ENCODE measurements at places on chromosomes 12 and 14. TPM values are rescaled to one million over a fixed set of nuclear protein-coding genes. Genes with fewer than 3 reads are reported as not detected.

RIPK3 gene
- total RNA-seq, result 10.1 TPM

ERP27 gene
- total RNA-seq, result 2.2 TPM

TRHDE gene
- 34.9 TPM for total RNA-seq

FOXM1 gene
- 8.1 TPM for total RNA-seq

ZDHHC22 gene
- not detected for total RNA-seq

KRT85 gene
- not detected for total RNA-seq

TMTC1 gene
- total RNA-seq, result 63.8 TPM

GRCh38 chr12:91098941-91099340 lies 12.4 kb downstream of the LUM start:
- H3K27ac ChIP-seq, result peak overlapping the region; percentile 73
- peaks cover 10% of the 10 kb centered on the region for H3K4me1 ChIP-seq
- H3K27me3 ChIP-seq, result no peaks in the 10 kb centered on the region
- H3K36me3 ChIP-seq, result no peaks in the 10 kb centered on the region
- DNase-seq, result no peak

- DNase-seq, result no peak
- no peaks in the 10 kb centered on the region for H3K4me1 ChIP-seq
- H3K36me3 ChIP-seq, result no peaks in the 10 kb centered on the region
- H3K27me3 ChIP-seq, result no peaks in the 10 kb centered on the region
Measured at GRCh38 chr12:13359636-13360035, 163.1 kb downstream of the EMP1 start.

DNA sequence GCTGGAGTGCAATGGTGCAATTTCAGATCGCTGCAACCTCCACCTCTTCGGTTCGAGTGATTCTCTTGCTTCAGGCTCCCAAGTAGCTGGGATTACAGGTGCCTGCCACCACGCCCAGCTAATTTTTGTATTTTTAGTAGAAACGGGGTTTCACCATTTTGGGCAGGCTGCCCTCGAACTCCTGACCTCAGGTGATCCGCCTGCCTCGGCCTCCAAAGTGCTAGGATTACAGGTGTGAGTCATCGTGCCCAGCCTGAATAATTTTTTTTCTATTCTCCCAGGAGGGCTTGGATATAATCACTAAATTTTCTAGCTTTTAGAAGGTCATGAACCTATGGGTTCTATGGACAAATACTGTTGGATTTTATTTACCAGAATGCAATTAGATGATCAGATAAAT lies 44.7 kb upstream of the GNPNAT1 start:
- H3K4me3 ChIP-seq, result no peak overlapping the region
- H3K27ac ChIP-seq, result no peak overlapping the region
- peaks cover 10% of the 10 kb centered on the region for H3K4me1 ChIP-seq
- no peak for DNase-seq
- no peaks in the 10 kb centered on the region for H3K36me3 ChIP-seq

GRCh38 chr14:68627868-68628604 lies 164.8 kb downstream of the ZFP36L1 start:
- H3K4me3 ChIP-seq, result peak overlapping the region; percentile 31
- H3K27ac ChIP-seq, result peak overlapping the region; percentile 80
- H3K36me3 ChIP-seq, result no peaks in the 10 kb centered on the region
- DNase-seq, result peak; percentile 86
- H3K27me3 ChIP-seq, result no peaks in the 10 kb centered on the region

GRCh38 chr12:65631621-65632111 lies 192.6 kb upstream of the HMGA2 start:
- H3K4me3 ChIP-seq, result no peak overlapping the region
- no peak for DNase-seq
- no peaks in the 10 kb centered on the region for H3K36me3 ChIP-seq
- H3K27ac ChIP-seq, result peak overlapping the region; percentile 17
- no peaks in the 10 kb centered on the region for H3K27me3 ChIP-seq

DNA sequence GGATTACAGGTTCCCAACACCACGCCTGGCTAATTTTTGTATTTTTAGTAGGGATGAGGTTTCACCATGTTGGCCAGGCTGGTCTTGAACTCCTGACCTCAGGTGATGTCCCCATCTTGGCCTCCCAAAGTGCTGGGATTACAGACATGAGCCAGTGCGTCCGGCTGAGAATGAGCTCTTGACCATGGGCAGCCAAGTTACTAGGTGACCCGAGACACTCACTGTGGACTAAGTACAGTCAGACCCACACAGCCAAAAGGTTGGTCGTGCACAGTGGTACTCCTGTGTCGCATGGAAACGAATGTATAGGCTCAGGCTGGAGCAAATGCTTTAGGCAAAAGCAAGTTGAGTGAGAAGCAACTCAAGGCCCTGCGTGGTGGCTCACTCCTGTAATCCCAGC lies 21.0 kb downstream of the DLK1 start:
- H3K4me1 ChIP-seq, result no peaks in the 10 kb centered on the region
- DNase-seq, result no peak
- no peak overlapping the region for H3K27ac ChIP-seq
- no peaks in the 10 kb centered on the region for H3K36me3 ChIP-seq
- no peak overlapping the region for H3K4me3 ChIP-seq

DNA sequence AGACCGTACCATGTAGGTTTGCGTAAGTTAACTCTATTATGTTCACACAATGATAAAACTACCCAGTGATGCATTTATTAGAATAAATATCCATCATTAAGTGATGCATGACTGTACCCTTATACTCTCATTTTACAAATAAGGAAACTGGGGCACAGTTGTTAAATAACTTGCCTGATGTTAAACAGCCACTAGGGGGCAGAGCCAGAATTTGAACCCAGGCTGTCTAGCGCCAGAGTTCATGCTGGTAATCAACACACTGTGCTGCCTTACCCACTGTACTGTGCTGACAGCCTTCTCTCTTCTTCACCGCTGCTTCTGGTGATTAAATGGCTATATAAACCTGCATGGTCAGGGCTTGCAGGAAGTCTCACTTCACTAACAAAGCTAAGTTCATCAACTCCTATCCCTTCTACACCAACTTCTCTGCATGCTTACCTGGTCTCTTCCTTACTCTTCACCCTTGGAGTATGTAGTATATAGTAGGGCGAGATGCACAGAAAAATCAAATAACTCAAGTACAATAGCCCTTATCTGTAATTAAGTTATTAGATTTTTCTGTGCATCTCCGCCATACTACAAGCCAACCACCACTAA lies 43.6 kb upstream of the APPL2 start:
- H3K27ac ChIP-seq, result no peak overlapping the region
- H3K4me3 ChIP-seq, result no peak overlapping the region
- no peaks in the 10 kb centered on the region for H3K4me1 ChIP-seq
- H3K36me3 ChIP-seq, result no peaks in the 10 kb centered on the region

GRCh38 chr14:70707138-70708038 lies 65.7 kb downstream of the TTC9 start:
- no peak overlapping the region for H3K27ac ChIP-seq
- H3K4me3 ChIP-seq, result no peak overlapping the region
- H3K4me1 ChIP-seq, result no peaks in the 10 kb centered on the region
- no peaks in the 10 kb centered on the region for H3K27me3 ChIP-seq

GRCh38 chr12:6722863-6723262 lies 983 bp upstream of the COPS7A start:
- no peak for DNase-seq
- H3K36me3 ChIP-seq, result no peaks in the 10 kb centered on the region
- H3K27ac ChIP-seq, result no peak overlapping the region

DNA sequence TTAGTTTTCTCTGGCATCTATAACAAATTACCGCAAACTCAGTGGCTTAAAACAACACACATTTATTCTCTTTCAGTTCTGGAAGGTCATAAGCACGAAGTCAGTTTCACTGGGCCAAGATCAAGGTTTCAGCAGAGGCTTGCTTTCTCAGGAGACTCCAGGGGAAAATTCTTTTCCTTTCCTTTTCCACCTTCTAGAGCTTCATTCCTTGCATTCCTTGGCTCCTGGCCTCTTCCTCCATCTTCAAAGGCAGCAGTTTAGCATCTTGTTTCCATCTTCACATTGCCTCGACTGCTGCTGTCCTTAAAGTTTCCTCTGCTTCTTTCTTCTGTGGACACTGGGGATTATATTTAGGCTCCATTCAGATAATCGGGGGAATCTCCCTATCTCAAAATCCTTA lies 106.1 kb downstream of the PDE3A start:
- H3K4me3 ChIP-seq, result no peak overlapping the region
- H3K27me3 ChIP-seq, result no peaks in the 10 kb centered on the region
- no peak for DNase-seq
- H3K4me1 ChIP-seq, result no peaks in the 10 kb centered on the region
- no peaks in the 10 kb centered on the region for H3K36me3 ChIP-seq
- H3K27ac ChIP-seq, result no peak overlapping the region

GRCh38 chr14:83991666-83992065 lies 1538.3 kb upstream of the FLRT2 start:
- H3K27ac ChIP-seq, result no peak overlapping the region
- H3K27me3 ChIP-seq, result no peaks in the 10 kb centered on the region
- no peaks in the 10 kb centered on the region for H3K36me3 ChIP-seq
- no peaks in the 10 kb centered on the region for H3K4me1 ChIP-seq
- no peak overlapping the region for H3K4me3 ChIP-seq
- no peak for DNase-seq

DNA sequence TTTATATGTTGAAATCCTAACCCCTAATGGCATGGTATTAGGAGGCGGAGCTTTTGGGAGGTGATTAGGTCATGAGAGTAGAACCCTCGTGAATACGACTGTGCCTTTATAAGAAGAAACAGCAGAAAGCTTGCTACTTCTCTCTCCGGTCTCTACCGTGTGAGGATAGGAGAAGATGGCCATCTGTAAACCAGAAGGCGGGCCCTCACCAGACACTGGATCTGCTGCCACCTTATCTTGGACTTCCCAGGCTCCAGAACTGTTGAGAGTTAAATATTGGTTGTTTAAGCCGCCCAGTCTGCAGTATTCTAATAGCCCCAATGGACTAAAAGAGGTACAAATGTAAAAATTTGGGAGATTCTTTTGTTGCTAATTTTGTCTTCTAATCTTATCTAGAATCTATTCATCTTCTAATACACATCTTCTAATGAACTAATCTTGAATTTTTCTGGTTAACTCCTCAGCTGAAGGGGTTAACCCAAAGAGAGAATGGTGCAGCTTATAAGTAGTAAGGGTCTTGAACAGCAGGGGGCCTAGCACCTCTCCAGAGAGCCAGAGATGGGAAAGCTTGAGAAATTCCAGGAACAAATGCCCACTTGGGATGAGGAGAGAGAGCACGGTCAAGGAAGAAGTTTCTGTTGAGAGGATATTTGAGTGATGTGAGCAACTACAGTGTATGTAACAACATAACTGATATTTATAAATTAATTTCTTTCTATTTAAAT lies 264.0 kb upstream of the GRIP1 start:
- DNase-seq, result no peak
- H3K27me3 ChIP-seq, result no peaks in the 10 kb centered on the region
- H3K27ac ChIP-seq, result no peak overlapping the region
- H3K4me1 ChIP-seq, result no peaks in the 10 kb centered on the region
- no peak overlapping the region for H3K4me3 ChIP-seq
- no peaks in the 10 kb centered on the region for H3K36me3 ChIP-seq

All from vagina (tissue), 2 donors.